Panc1 (cell line): ENCODE measurements at places on chromosomes 12 and 14. TPM values are rescaled to one million over a fixed set of nuclear protein-coding genes. Genes with fewer than 3 reads are reported as not detected.
A peak's percentile ranks its signal among the peaks of the same experiment; 100 is the strongest.

GRCh38 chr14:91257328-91258010, 13.0 kb upstream of the GPR68 start:
- H3K36me3 ChIP-seq: no peaks in the 10 kb centered on the region
- H3K4me1 ChIP-seq: no peaks in the 10 kb centered on the region

DNA sequence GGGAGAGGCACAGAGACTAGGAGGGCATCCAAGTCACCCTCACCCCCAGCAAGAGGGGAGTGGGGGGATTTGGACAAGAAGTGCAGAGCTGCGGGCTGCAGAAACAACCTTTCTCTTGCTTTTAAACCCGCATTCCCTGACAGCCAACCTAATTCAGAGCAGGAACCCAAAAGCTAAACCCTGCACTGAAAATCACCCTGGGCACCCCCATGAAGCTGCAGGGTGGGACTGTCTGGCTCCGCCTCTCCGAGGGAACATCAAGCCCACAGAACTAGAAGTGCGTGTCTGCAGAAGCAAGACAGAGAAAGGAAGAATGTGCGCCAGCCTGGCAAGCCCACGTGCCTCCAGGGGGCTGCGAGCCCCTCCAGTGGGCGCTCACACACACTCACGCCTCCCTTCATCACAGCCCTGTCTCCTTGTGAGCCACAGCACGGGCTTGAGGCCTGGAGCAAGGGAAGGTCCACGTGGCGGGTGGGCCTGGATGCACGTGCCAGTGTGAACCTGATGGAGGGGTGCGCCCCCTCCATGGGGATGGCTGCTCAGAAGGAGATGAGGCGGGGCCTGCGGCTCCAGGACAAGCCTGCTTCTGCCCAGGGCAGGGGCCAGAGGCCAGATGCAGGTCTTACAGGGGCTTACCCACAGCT, 27.8 kb upstream of the PNMA1 start:
- no peak for DNase-seq
- peak overlapping the region; percentile 37 for H3K4me3 ChIP-seq
- peaks cover 78% of the 10 kb centered on the region for H3K4me1 ChIP-seq

SLC22A17 gene
- 3.2 TPM for total RNA-seq

OR4E2 gene
- not detected for total RNA-seq
